Bladder microvascular endothelial cell (primary cell): ENCODE measurements at places on chromosomes 16 and 17. TPM values are rescaled to one million over a fixed set of nuclear protein-coding genes. Genes with fewer than 3 reads are reported as not detected.

Gene TBC1D3E
- not detected in 2 replicates for total RNA-seq

Gene TUBG1
- total RNA-seq = 18.9 and 62.2 TPM in 2 replicates

Gene KCNH6
- total RNA-seq = 0.06 TPM in 1 of 2 replicates, not detected in the other

Gene ZC3H18
- total RNA-seq = 9.6 and 19.0 TPM in 2 replicates

Gene PVALEF
- total RNA-seq = not detected in 2 replicates

Gene KRTAP17-1
- total RNA-seq = not detected in 2 replicates

Gene CAPNS2
- 0.81 and 2.2 TPM in 2 replicates for total RNA-seq

Gene SLC52A1
- total RNA-seq = under 0.01 and 0.19 TPM in 2 replicates

Gene DHRS7C
- not detected in 2 replicates for total RNA-seq
